HT-29 (cell line): ENCODE measurements at places on chromosomes 1 and 21.

- DNase-seq, result no peak
Measured at GRCh38 chr1:71784241-71784640, 498.1 kb downstream of the NEGR1 start.

GRCh38 chr1:8477166-8477982 lies 159.5 kb downstream of the SLC45A1 start:
- no peak for DNase-seq

DNA sequence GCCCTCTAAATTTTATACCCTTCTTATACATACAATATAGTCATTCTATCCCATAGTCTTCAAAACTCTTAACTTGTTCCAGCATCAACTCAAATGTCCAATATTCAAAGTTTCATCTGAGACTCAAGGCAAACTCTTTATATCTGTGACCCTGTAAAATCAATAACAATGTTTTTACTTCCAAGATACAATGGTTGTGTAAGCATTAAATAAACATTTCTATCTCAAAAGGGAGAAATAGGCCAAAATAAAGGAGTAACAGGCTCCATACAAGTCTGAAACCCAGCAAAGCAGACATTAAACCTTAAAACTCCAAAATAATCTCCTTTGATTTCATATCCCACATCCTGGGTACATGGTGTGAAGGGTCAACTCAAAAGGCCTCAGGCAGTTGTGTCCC lies 1299.1 kb downstream of the MRPL39 start:
- no peak for DNase-seq

DNA sequence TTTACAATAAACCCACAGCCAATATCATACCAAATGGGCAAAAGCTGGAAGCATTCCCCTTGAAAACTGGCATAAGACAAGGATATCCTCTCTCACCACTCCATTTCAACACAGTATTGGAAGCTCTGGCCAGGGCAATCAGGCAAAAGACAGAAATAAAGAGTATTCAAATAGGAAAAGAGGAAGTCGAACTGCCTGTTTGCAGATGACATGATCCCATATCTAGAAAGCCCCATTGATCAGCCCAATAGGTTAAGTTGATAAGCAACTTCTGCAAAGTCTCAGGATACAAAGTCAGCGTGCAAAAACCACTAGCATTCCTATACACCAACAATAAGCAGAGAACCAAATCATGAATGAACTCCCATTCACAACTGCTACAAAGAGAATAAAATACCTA lies 235.5 kb downstream of the DPYD start:
- DNase-seq, result no peak

DNA sequence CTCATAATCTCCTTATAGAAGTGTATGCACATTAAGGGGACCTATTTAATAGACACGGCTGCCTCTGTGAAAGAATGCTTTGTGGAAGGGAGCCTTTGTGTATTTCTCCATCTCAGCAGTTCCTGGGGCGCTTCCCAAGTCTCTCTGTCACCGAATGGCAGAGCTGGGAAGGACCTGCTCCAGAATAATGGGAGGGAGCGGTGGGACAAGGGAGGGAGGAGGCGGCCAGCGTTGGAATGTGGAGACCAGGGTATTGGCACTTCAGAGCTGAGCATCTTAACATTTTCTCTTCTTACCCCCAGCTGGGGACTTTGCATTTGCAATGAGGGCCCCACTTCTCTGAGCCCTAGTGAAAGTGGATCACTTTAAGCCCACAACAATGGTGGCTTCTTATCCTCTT lies 23.9 kb downstream of the CACHD1 start:
- no peak for DNase-seq

- peak; percentile 61 for DNase-seq
Measured at GRCh38 chr1:225601902-225602589, 50.9 kb downstream of the ENAH start.

- peak; percentile 60 for DNase-seq
Measured at GRCh38 chr1:58848818-58849411, 65.1 kb upstream of the JUN start.

GRCh38 chr1:99465176-99465900 lies 180.6 kb upstream of the PALMD start:
- DNase-seq, result no peak

GRCh38 chr21:45592208-45592619 lies 50.0 kb upstream of the SLC19A1 start:
- no peak for DNase-seq

DNA sequence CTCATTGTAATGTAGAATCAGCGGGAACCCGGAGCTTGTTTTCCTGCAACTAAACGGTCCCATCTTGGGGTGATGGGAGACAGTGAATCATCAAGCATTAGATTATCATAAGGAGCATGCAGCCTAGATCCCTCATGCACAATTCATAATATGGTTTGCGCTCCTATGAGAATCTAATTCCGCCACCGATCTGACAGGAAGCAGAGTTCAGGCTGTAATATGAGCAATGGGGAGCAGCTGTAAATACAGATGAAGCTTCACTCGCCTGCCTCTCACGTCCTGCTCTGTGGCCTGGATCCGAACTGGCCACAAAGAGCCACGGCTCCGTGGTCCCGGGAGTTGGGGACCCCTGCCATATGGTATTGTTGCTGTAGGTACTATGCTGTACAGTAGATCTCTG lies 1.6 kb downstream of the IFI44 start:
- DNase-seq, result peak; percentile 42

DNA sequence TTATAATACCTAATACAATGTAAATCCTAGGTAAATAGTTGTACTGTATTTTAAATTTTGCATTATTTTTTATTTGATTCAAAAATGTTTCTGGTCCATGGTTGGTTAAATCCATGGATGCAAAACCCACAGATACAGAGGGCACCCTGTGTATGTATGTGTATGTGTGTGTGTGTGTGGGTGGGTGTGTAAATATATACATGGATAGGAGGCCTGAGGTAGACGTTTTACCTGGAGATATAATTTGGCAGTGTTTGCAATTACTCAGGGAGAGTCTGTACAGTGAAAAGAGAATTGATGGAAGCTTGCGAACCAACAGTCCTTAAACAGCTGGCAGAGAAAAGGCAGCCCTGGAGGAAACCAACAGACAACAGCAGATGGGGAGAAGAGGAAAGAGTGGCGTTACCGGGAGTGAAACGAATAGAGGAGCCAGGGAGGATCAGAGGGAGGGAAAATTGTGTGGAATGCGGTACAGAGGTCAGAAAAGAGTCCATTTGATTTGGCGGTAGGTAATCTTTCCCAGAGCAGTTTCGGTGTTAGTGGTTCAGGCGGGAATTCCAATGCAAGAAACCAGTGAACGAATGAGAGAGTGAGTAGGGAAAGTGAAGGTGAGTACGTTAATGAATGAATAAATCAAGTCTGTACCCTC lies 47.9 kb upstream of the NBL1 start:
- no peak for DNase-seq

- no peak for DNase-seq
Measured at GRCh38 chr1:14080653-14081052, 380.7 kb downstream of the PRDM2 start.

- no peak for DNase-seq
Measured at GRCh38 chr1:188194916-188195315, 1366.2 kb downstream of the PLA2G4A start.

- no peak for DNase-seq
Measured at GRCh38 chr1:117162816-117163215, 41.3 kb upstream of the TRIM45 start.

- peak; percentile 63 for DNase-seq
Measured at GRCh38 chr1:181021811-181022434, 747 bp downstream of the STX6 start.

- no peak for DNase-seq
Measured at GRCh38 chr1:3049164-3049563, 19.8 kb upstream of the PRDM16 start.

DNA sequence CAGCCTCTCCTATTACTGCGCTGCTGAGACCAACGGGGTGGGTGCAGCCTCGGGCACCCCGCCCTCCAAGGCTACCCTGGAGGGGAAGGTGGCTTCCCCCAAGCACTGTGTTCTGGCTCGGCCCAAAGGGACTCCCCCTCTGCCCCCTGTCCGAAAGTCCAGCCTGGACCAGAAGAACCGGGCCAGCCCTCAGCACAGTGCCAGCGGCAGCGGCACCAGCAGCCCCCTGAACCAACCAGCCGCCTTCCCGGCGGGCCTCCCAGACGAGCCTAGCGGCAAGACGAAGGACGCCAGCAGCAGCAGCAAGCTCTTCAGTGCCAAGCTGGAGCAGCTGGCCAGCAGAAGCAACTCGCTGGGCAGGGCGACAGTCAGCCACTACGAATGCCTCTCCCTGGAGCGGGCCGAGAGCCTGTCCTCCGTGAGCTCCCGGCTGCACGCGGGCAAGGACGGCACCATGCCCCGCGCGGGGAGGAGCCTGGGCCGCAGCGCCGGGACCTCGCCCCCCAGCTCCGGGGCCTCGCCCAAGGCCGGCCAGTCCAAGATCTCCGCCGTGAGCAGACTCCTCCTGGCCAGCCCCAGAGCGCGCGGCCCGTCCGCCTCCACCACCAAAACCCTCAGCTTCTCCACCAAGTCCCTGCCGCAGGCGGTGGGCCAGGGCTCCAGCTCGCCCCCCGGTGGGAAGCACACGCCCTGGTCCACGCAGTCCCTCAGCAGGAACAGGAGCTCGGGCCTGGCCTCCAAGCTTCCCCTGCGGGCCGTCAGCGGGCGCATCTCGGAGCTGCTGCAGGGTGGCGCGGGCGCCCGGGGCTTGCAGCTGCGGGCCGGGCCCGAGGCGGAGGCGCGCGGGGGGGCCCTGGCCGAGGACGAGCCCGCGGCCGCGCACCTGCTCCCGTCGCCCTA lies 533.1 kb downstream of the KIF26B start:
- DNase-seq, result no peak

GRCh38 chr1:232865102-232865931 lies 60.1 kb downstream of the MAP10 start:
- no peak for DNase-seq

DNA sequence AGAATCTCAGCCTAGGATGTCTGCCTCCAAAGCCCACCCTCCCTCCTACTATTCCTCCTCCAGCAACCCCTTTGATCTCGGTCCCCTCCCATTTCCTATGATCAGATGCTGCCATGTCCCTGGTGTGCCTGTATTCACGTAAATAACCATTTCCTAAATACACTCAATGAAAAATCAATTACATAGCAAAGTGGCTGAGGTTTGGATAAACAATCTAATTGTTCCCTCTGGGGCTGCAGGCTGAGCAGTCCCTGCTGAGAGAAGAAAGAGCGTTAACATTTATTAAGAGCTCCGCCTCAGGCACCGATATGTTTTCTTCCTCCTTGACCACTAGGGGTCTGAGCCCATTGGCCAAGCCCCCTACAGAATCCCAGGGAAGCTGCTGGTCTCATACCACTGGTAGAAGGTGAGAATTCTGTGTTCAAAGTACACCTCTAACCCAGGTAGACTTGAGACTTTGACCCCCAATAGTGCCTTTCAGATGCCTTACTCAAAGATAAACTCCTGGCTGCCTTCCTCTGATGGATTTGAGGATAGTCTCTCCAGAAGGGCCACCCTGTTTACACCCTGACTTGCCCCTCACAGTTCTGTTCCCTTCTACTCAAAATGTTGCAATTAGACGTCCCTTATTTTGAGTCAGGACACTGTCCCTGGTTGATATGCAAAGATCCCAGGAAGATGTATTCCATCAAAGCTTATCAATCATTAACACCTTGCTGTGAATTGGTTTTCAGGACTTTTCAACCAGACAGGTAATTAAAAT lies 33.9 kb upstream of the CAMK1G start:
- DNase-seq, result peak; percentile 14

DNA sequence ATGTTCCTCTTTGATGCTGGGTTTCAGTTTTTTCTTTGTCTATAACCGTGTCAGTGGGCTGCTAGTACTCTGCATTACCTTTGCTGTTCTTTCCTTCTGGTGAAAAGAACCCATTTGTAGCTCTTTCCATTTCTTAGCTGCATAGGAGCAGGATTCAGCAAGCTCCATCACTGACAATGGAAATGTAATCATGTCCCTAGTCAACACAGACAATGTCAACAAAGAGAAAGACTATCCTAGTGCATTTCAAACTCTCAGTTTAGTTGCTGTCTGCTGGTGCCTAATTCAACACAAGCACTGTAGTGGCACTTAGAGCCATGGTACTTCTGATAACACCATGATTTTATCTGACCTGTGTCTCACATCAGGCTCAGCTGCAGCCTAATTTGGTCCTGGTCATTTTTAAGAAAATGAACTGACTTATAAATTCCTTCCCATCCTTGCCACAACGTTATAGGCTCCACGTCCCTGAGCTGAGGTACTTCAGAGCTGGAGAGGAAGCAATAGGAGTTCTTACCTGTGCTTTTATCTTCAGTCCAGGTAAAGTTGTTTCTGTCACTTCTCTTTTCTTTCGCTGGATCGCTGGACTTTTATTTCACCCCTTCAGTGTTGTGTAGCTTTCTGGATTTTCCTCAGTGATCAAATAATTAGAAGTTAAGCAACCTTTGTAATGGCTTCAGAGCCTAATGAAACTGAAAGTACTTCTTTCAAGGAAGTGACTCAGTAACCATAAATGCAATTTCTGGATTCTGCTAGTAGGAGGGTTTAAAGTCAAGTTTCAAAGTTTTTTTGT lies at the start of gene GBP3:
TSS of gene GBP3 (minus strand) at position 700 of the 793 bp plus-strand sequence. CDS start 2,145 bp downstream, outside the sequence.
- DNase-seq, result peak; percentile 77

DNA sequence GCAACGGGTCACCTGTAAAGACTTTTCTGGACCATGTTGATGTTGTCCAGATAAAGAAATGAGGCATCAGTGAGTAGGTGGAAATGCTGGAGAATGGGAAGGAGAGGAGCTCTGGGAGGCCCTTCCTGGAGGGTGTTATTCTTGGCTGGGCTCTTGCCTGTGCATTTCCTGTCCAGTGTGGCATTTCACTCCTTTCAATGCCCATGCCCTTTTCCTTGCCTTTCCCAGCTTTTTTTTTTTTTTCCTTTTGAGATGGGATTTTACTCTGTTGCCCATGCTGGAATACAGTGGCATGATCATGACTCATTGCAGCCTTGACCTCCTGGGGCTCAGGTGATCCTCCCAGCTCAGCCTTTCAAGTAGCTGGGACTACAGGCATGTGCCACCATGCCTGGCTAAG lies 11.8 kb downstream of the NOS1AP start:
- DNase-seq, result no peak

DNA sequence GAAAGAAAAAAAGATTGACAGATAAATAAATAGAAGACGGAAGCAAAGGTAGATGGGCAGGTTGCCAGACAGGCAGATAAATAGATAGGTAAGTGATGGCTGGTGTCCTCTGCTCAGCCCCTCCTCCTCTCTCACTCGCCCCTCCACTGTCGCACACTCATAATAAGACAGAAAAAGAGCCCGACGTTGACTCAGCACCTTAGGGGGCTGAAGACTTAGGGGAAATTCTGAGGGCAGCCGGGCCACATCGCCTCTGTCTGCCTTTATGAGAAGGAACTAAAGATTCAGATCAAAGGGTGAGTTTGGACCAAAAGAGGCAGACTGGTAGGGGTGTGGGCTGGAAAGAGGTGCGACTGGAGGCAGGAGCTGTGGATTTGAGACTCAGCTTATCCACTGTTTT lies 158.1 kb upstream of the IGSF21 start:
- DNase-seq, result no peak

DNA sequence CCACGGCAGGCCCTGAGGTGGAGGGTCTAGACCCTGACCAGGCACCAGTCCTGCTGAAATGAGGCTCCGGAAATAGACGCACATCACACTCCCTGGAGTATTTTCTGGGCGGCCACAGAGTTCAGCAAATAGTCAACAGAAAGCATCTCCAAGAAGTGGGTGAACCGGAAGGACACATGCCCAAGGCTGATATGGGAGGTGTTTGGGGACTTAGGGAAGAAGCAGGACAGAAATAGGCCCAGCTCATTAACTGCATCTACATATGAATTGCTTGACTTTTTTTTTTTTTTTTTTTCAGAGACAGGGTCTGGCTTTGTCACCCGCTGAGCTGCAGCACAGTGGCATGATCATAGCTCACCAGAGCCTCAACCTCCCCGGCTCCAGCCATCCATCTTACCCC lies 36.5 kb upstream of the GPR157 start:
- peak; percentile 48 for DNase-seq
